ENCODE measurements at places on chromosomes 3 and 15. TPM values are rescaled to one million over a fixed set of nuclear protein-coding genes. Genes with fewer than 3 reads are reported as not detected.

- no peak for DNase-seq
- no peaks in the 10 kb centered on the region for H3K4me1 ChIP-seq
- H3K4me3 ChIP-seq = no peak overlapping the region
- no peak overlapping the region for H3K27ac ChIP-seq
- H3K36me3 ChIP-seq = peaks cover 8% of the 10 kb centered on the region
Measured at GRCh38 chr3:71487418-71487817, 96.1 kb downstream of the FOXP1 start.

DNA sequence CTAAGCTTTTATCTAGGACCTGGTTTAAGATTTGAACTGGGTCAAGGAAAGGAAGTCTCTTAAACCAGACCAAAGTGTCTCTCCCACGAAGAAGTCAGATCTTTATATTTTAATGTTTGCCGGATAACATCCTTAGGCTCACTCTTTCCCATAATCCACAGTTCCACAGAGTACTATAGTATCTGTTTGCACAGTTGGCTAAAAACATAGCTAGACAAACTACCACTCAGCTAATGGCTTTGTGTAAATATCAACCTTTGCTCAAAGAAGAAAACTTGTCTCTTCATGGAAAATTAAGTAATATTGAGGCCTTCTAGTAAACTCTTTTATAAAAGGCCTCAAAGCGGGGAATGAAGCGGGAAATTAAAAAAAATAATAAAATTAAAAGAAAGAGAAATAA lies 13.5 kb upstream of the SLC9C1 start:
- no peaks in the 10 kb centered on the region for H3K4me1 ChIP-seq
- peaks cover 12% of the 10 kb centered on the region for H3K27me3 ChIP-seq
- no peak overlapping the region for H3K4me3 ChIP-seq
- H3K36me3 ChIP-seq = no peaks in the 10 kb centered on the region
- no peak for DNase-seq
- no peak overlapping the region for H3K27ac ChIP-seq

GRCh38 chr3:186414735-186415419 lies 52.8 kb upstream of the DGKG start:
- H3K27ac ChIP-seq = peak overlapping the region; percentile 92
- DNase-seq = peak; percentile 97
- H3K27me3 ChIP-seq = no peaks in the 10 kb centered on the region
- H3K4me3 ChIP-seq = peak overlapping the region; percentile 65
- H3K36me3 ChIP-seq = no peaks in the 10 kb centered on the region
- peaks cover 71% of the 10 kb centered on the region for H3K4me1 ChIP-seq

GRCh38 chr15:99239545-99240198 lies 9.7 kb downstream of the TTC23 start:
- H3K4me1 ChIP-seq = peaks cover 10% of the 10 kb centered on the region
- H3K27ac ChIP-seq = no peak overlapping the region
- no peaks in the 10 kb centered on the region for H3K36me3 ChIP-seq
- H3K4me3 ChIP-seq = no peak overlapping the region
- DNase-seq = no peak
- no peaks in the 10 kb centered on the region for H3K27me3 ChIP-seq

The PRKCD gene
- 18.7 TPM for total RNA-seq

DNA sequence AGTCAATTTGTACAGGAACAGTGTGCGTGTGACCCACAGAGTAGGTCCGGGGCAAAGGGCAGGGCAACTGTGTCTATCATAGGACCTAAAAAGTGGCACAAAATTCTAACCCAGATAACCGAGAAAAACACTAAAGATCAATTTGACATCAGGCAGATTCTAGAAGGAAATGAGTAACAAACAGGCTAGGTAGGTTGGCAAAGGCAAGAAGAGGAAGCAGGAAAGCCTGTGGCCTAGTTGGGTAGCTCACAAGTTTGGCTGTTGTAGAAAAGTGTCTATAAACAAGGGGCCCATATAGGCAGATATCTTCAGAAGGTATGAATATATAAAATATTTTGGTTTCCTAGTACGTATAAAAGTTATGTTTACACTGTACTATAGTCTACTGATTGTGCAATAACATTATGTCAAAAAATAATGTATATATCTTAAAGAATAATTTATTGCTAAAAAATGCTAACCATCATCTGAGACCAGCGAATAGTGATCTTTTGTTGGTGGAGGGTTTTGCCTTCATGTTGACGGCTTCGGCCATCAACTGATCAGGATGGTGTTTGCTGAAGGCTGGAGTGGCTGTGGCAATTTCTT lies 13.3 kb upstream of the OR5K1 start:
- no peak overlapping the region for H3K4me3 ChIP-seq
- H3K4me1 ChIP-seq = peaks cover 4% of the 10 kb centered on the region
- H3K27ac ChIP-seq = no peak overlapping the region

GRCh38 chr3:131217296-131217741 lies 164.3 kb upstream of the NUDT16 start:
- H3K27ac ChIP-seq = peak overlapping the region; percentile 100
- peak overlapping the region; percentile 50 for H3K4me3 ChIP-seq
- H3K36me3 ChIP-seq = no peaks in the 10 kb centered on the region
- H3K4me1 ChIP-seq = peaks cover 25% of the 10 kb centered on the region

DNA sequence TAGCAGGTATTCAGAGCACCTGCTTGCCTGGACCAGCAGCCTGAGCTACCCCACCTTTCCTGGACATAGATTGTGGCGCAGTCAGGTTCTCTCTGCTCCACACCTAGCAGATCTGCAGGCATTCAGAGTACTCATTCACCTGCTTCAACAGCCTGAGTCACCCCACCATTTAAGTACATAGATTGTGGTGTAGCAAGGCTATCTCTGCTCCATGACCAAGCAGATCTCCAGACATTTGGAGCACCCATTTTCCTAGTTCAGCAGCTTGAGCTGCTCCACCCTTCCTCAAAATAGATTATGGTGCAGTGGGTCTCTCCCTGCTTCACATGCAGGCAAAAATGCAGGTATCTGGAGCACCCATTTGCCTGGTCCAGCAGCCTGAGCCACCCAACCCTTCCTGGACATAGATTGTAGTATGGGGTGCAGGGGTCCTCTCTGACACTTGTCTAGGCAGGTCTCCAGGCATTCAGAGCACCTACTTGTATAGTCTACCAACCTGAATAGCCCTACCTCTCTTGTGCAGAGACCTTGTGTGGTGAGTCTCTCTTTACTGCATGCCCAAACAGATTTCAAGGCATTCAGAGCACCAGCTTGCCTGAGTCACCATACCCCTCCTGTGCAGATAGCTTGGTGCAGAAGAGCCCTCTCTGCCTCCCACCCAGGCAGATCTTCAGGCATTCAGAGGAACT lies 466.0 kb upstream of the THBS1 start:
- no peaks in the 10 kb centered on the region for H3K36me3 ChIP-seq
- no peak overlapping the region for H3K27ac ChIP-seq
- no peak for DNase-seq
- no peak overlapping the region for H3K4me3 ChIP-seq

The LMCD1 gene
- total RNA-seq = 8.2 TPM

The TGM5 gene
- not detected for total RNA-seq

- peaks cover 27% of the 10 kb centered on the region for H3K4me1 ChIP-seq
- H3K4me3 ChIP-seq = peak overlapping the region; percentile 18
- peak; percentile 67 for DNase-seq
- H3K27ac ChIP-seq = peak overlapping the region; percentile 80
Measured at GRCh38 chr3:38005076-38006020, 14.8 kb downstream of the VILL start.

DNA sequence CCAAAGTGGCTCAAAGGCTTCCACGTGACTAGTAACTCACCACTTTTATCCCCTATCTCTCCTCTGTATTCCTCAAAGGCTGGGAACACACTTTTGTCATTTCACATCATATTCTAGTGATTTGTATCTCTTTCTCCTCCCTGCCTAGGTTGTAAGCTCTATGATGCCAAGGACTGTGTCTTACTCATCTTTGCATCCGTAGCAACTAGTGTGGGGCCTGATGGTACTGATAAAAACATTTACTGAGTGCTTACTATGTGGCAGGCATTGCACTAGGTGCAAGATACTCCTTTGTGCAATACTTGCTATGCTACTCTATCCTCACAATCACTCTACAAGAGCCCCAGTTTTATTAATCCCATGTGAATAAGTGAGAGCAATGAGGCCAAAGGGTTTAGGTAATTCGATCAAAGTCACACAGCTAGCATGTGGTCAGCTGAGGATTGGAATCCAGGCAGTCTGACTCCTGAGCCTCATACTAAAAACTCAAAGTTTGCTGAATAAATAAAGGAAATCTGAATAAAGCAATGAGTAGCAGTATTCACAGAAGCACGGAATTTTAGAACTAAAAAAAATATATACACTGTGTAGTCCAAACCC lies 342.6 kb upstream of the ICE2 start:
- H3K4me1 ChIP-seq = no peaks in the 10 kb centered on the region
- H3K27me3 ChIP-seq = peaks cover 55% of the 10 kb centered on the region
- H3K27ac ChIP-seq = no peak overlapping the region
- DNase-seq = no peak
- H3K36me3 ChIP-seq = no peaks in the 10 kb centered on the region
- no peak overlapping the region for H3K4me3 ChIP-seq

GRCh38 chr3:113277941-113278598 lies 66.7 kb downstream of the BOC start:
- H3K4me1 ChIP-seq = peaks cover 10% of the 10 kb centered on the region
- peak; percentile 27 for DNase-seq
- H3K36me3 ChIP-seq = no peaks in the 10 kb centered on the region

The PLSCR2 gene
- not detected for total RNA-seq

The CCR5 gene
- total RNA-seq = not detected

- peak; percentile 43 for DNase-seq
- no peaks in the 10 kb centered on the region for H3K36me3 ChIP-seq
- no peaks in the 10 kb centered on the region for H3K27me3 ChIP-seq
- H3K4me3 ChIP-seq = no peak overlapping the region
- no peak overlapping the region for H3K27ac ChIP-seq
Measured at GRCh38 chr3:16820485-16820884, 64.3 kb upstream of the PLCL2 start.

DNA sequence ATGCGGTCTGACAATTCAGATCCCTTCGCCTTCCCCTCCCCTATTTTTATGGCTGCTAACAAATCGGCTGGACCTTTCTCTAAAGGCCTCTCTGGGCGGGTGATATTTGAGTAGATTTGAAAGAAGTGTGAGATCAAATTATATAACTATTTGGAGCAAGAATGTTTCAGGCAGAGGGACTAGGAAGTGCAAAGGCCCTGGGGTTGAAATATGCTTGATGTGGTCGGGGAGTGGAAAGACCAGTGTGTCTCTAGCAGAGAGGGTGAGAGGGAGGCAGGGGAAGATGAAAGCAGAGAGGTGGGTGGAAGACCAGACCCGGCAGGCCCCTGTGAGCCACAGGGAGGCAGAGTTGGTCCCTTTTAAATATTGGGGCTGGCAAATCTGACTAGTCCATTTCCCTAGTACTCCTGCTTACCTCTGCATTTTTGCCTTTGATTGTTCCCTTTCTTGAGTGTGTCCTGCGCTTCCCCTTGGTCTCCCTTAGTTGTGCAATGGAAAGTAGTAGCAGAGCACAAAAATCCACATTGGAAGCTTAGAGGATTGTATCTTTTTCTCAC lies 32.3 kb downstream of the SLCO3A1 start:
- no peaks in the 10 kb centered on the region for H3K36me3 ChIP-seq
- peaks cover 31% of the 10 kb centered on the region for H3K27me3 ChIP-seq
- H3K4me3 ChIP-seq = no peak overlapping the region
- DNase-seq = no peak
- peaks cover 7% of the 10 kb centered on the region for H3K4me1 ChIP-seq

The SPRED1 gene
- total RNA-seq = 39.7 TPM

The MRPS25 gene
- total RNA-seq = 46.0 TPM

DNA sequence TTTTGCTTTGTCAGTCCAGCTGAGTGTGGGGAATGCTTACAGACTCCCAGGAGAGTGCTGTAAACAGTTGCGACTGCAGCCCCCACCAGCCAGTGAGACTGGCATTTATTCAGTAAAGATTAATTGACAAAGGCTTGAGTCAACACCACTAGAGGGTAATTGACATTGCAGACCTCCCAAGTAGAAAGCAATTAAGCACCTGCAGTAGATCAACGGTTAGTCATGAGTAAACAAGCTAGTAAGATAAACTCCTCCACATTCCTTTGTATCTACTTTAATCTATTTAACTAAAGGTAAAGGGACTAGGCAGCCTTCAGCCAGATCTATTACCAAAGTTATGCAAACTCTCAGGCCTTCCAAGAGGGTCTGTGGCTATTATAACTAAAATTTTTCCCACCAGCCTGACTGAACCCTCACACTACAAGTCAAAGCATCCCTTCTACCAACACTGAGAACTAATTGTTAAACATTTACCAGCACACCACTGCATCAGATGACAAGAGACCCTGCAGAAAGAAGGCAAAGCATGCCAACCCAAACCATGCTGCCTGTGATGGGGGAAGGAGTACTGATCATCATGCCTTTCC lies 30.5 kb upstream of the GALNT15 start:
- peak; percentile 9 for DNase-seq
- peaks cover 15% of the 10 kb centered on the region for H3K4me1 ChIP-seq
- no peaks in the 10 kb centered on the region for H3K36me3 ChIP-seq
- no peak overlapping the region for H3K4me3 ChIP-seq
- H3K27me3 ChIP-seq = no peaks in the 10 kb centered on the region

- H3K27ac ChIP-seq = peak overlapping the region; percentile 30
- H3K4me1 ChIP-seq = peaks cover 14% of the 10 kb centered on the region
- H3K36me3 ChIP-seq = no peaks in the 10 kb centered on the region
- H3K4me3 ChIP-seq = no peak overlapping the region
- DNase-seq = peak; percentile 46
Measured at GRCh38 chr3:89227218-89227617, 119.8 kb downstream of the EPHA3 start.

GRCh38 chr3:114285648-114286230 lies 8.1 kb upstream of the TIGIT start:
- 0 out of 2 replicates have a peak, but pooled peaks cover 3% of the 10 kb centered on the region for H3K27me3 ChIP-seq
- no peak overlapping the region for H3K4me3 ChIP-seq
- no peak for DNase-seq
- no peak overlapping the region for H3K27ac ChIP-seq
- no peaks in the 10 kb centered on the region for H3K4me1 ChIP-seq

The CRELD1 gene
- 28.3 TPM for total RNA-seq

The RBP2 gene
- not detected for total RNA-seq

- DNase-seq = no peak
- H3K36me3 ChIP-seq = no peaks in the 10 kb centered on the region
- no peaks in the 10 kb centered on the region for H3K27me3 ChIP-seq
Measured at GRCh38 chr3:101829437-101829830, 19.9 kb upstream of the NFKBIZ start.

- H3K36me3 ChIP-seq = no peaks in the 10 kb centered on the region
- H3K4me1 ChIP-seq = peaks cover 46% of the 10 kb centered on the region
- H3K27me3 ChIP-seq = no peaks in the 10 kb centered on the region
- H3K4me3 ChIP-seq = no peak overlapping the region
- DNase-seq = peak; percentile 95
Measured at GRCh38 chr3:23576379-23576959, 229.3 kb upstream of the UBE2E1 start.

DNA sequence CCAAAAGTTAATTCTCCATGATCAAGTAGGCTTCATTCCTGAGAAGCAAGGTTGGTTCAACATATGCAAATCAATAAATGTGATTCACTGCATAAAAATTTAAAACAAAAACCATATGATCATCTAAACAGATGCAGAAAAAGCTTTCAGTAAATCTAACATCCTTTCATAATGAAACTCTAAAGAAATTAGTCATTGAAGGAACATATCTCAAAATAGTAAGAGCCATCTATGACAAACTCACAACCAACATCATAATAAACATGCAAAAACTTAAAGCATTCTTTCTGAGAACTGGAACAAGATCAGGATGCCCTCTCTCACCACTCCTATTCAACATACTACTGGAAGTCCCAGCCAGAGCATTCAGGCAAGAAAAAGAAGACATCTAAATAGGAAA lies 254.1 kb downstream of the AGBL1 start:
- H3K27me3 ChIP-seq = no peaks in the 10 kb centered on the region
- H3K4me1 ChIP-seq = peaks cover 3% of the 10 kb centered on the region
- no peak for DNase-seq
- no peak overlapping the region for H3K27ac ChIP-seq
- H3K36me3 ChIP-seq = no peaks in the 10 kb centered on the region
